ENCODE measurements at places on chromosomes 4 and X. TPM values are rescaled to one million over a fixed set of nuclear protein-coding genes. Genes with fewer than 3 reads are reported as not detected.
A peak's percentile ranks its signal among the peaks of the same experiment; 100 is the strongest.

GRCh38 chrX:121283921-121284320 lies 236.5 kb downstream of the GLUD2 start:
- no peak for DNase-seq

DNA sequence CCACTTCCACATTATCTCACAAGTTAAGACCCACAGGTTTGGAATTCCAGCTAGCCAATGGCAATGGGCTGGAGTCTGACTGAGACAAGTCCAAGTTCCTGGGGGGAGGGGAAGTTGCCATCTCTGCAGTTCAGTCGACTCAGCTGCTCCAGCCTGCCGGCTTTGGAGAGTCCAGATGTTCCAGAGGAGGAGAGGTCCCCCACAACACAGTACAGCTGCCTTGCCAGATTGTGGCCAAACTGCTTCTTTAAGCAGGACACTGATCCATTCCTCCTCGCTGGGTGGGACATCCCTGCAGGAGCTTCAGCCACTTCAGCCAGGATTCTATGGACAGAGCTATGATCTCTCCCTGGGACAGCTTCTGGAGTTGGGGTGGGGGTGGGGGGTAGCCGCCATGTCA lies 199.2 kb downstream of the EDA start:
- DNase-seq: no peak

DNA sequence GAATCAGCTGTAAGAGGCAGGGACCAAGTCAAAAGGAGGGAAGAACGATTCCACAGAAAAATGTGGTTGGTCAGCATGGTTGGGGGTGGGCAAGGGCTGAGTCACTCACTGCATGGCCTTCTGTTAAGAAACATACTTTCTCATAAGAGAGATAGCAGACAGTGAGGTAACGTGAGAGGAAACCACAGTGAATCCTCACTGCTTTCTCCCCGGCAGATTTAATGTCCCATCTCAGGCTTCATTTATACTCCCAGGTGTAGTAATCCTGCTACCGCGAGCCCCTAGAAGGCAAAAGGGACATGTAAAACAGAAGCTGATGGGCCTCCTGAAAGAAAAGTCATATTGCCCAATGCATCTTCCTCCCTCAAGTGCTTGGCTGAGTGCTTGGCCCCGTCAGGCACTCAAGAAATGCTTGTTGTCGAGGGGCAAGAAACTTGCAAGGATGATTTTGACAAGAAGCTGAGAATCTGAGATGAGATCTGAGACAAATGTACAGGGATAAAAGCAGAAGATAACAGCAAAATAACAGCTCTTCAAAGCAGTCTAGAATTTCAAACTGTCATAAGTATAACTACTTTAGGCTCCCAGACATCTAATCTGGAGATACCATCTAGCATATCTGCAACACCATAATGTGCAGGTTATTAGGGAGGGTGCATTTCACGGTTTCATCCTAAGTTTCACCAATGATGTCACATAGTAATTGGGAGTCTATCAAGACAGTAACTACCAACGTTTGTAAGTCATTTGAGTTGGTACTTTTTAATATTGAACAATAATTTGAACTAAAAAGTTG lies 40.2 kb downstream of the SH3KBP1 start:
- DNase-seq: peak; percentile 84

GRCh38 chrX:590693-591404 lies 39.7 kb upstream of the SHOX start:
- DNase-seq: no peak

DNA sequence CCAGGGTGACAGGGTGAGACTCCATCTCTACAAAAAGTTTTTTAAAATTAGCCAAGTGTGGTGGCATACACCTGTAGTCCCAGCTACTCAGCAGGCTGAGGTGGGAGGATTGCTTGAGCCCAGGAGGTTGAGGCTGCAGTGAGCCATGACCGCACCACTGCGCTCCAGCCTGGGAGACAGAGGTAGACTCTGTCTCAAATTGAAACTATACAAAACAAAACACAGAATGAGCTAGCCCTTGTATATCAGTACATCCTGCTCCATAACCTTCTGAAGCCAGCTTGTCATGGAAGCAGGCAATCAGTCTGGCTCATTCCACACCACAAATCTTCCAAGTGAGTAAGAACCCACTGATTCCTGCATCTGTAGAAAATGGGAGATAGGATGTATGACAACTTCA lies 49.0 kb downstream of the CD99L2 start:
- no peak for DNase-seq

- DNase-seq: no peak
Measured at GRCh38 chr4:186258216-186258811, 7.7 kb upstream of the F11 start.

DNA sequence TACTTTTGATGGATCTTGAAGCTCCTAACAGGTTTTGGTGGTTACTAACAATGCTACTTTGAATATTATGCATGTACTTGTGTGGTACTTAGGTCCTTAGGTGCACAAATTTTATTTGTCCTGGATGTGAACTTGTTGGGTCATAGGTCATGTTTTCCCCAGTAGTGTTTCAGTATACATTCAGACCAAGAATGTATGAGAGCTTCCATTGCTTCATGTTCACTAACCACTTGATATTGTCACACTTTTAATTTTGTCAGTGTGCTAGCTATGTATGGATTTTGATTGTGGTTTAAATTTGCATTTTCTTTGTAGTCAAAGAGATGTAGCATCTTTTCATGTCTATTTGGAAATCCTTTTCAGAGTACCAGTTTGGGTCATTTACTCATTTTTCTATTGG lies 32.2 kb downstream of the CLCN3 start:
- no peak for DNase-seq

DNA sequence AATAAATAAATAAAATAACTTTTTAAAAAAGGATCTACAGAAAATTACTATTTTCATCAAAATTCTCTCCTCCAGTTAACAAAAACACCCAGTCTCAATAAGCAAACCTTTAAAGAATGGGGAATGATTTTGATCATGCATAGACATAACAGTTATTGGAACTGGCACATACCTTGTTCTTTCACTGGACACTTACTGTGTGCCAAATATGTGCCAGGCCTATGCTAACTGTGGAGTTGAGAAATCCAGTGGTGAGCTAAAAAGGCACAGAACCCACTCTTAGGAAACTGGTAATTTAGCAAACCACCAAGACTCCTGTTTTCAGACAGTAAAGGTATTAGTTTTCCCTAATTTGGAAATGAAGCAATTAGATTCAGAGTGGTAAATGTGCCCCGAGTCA lies 39.1 kb downstream of the CLOCK start:
- DNase-seq: no peak

GRCh38 chr4:48815483-48815882 lies 15.4 kb upstream of the OCIAD1 start:
- DNase-seq: no peak

DNA sequence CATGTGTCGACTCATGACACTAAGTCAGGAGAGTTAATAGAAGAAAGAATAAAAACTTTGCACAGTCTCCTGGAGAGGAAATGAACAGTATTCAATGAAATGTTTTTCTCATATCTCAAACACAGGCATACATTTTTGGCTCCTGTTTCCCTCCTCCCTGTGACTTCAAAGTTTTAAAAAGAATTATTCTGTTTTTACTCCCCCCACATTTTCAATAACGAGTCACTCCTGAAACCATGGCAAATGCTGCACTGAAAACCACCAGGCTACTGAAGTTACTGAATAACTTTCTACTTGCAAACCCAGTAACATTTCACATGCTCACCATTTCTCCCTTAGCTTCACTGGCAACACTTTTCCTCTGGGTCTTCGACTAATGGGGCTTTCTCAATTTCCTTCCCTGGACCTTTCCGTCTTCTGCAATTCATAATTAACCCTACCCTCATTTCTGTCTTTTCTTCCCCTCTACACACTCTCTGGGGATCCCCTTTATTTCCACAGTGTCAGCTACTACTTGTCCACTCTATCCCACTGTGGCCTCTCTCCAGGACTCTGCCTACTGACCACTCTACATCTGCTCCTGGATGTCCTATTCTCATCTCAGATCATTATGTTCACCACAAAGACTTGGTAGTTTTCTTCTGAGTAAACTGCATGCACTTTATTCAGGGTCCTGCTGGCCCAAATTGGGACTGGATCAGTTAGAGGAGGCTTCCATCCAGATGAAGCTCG lies 225.8 kb upstream of the ETNPPL start:
- DNase-seq: peak; percentile 10

GRCh38 chr4:896216-896615 lies 35.9 kb downstream of the GAK start:
- no peak for DNase-seq

DNA sequence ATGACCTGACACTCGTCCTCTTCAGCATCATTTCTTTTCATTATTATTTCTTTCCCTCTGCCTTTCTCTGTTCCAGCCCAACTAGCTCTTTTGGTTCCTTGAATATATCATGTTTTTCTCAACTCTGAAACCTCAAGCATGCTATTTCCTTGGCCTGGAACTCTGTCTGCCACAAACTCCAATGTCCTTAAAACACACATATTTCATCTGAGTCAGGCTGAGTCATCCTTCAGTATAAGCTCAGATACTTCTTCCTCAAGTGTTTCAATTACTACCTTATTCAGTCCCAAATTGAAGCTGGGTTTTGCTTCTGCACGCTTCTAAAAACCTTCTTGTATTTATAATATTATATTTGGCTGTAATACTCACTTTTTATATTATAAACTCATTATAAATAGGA lies 424.2 kb downstream of the PDGFC start:
- DNase-seq: peak; percentile 98

GRCh38 chrX:150753357-150753756 lies 60.2 kb downstream of the MTMR1 start:
- DNase-seq: peak; percentile 24

GRCh38 chr4:105461221-105461620 lies 12.6 kb downstream of the PPA2 start:
- peak; percentile 57 for DNase-seq

DNA sequence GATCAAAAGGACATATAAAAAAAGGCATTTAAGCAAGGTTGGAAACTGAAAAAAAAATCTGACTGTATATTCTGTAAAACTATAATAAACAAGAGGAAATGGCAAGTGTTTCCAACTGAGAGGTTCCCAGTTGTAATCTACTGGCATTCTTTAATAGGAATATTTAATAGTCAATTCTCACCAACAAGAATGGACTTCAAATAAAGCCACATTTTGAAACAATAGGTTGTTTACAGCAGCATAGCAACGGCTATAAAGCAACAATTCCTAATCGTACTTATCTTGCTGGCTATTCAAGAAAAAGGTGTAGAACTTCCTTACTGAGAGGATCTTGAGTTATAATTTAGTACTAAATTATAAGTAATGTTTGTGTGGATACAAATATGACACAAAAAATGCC lies 75.5 kb downstream of the VEGFC start:
- DNase-seq: no peak

GRCh38 chr4:133124746-133125145 lies 24.3 kb upstream of the PCDH10 start:
- no peak for DNase-seq

GRCh38 chr4:14234307-14234706 lies 606.8 kb upstream of the BOD1L1 start:
- DNase-seq: no peak

- DNase-seq: no peak
Measured at GRCh38 chr4:123204737-123205136, 191.9 kb upstream of the SPRY1 start.

GRCh38 chrX:37646254-37646653 lies 39.3 kb upstream of the XK start:
- no peak for DNase-seq

- DNase-seq: no peak
Measured at GRCh38 chr4:129261584-129261983, 165.6 kb downstream of the C4orf33 start.

DNA sequence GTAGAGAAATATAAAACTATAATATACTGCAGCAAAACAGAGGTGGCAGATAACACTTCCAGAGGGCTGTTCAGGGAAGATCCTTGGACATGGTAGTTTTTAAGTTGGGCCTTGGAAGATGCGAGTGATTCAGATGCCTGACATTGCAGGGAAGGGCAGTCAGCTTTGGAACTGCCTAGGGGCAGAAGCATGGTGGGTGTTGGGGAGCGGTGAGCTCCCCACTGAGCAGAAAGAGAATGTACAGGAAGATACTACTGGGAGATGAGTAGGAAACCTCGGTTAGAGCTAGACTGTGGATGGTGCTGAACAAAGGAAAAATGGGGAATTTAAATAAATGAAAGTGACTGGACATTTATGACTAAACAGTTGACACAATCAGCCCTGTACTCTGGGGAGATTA lies 24.9 kb upstream of the SEC24B start:
- no peak for DNase-seq

- peak; percentile 67 for DNase-seq
Measured at GRCh38 chr4:187172340-187172761, 448.7 kb upstream of the FAT1 start.

FOXP3 gene
- 0.09 TPM for total RNA-seq

ARR3 gene
- not detected for total RNA-seq

TEX11 gene
- not detected for total RNA-seq

CSAG1 gene
- total RNA-seq: 1.2 TPM

SLC38A5 gene
- 51.6 TPM for total RNA-seq

MAGEA4 gene
- total RNA-seq: not detected

KLF8 gene
- 6.8 TPM for total RNA-seq

HTRA3 gene
- 35.2 TPM for total RNA-seq

KLHL5 gene
- 67.5 TPM for total RNA-seq

HELT gene
- not detected for total RNA-seq

All from astrocyte (in vitro differentiated cells and primary cell).